Fibroblast of skin of left quadriceps (primary cell): ENCODE measurements at places on chromosomes 12 and 14.

DNA sequence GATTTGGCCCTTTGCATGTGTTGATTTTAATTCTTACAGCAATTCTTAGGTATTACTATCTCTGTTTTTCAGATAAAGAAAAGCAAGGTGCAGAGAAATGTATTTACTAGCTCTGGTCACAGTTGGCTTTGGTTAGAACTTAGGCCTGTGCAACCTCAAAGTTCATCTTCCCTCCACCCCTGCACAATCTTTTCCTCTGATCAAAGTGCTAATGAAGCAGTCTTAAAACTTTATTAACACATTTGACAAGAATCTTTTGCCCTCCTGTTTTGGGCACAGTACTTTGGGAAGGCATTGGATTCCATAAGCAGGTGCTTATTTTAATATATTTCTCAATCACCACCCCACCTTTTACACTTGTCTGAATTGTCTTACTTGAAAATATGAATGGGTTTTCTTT lies 2.7 kb downstream of the IRAK4 start:
- DNase-seq, result no peak

DNA sequence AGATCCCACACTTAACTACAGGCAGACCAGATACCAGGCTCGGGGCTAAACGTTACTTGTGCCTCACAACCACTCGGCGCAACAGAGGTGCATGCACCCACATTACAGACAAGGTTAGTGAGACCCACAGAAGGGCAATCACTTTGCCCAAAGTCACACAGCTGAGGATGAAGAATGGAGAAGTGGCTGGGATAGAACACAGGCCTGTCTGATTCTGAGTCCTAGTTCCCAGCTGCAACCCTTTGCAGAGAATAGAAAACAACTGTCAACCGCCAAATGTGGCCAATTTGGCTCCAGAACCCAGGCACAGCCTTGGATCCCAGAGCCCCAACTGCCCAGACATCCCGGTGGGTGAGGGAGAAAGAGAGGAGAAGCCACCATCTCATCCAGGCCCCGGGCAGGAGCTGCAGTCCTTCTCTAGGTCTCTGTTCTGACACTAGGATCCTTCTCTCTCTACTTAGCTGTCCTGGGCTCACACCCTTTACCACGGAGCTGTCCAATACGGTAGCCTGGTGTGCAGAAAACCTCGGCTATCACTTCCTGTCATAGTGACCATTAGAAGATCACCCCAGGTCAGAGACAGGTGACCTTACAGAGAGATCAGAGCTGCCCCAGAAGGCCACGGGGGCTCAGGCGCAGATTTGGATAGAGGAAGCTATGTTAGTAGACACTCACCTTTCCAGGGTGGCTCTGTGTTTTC lies 59.1 kb downstream of the FAM222A start:
- no peak for DNase-seq

DNA sequence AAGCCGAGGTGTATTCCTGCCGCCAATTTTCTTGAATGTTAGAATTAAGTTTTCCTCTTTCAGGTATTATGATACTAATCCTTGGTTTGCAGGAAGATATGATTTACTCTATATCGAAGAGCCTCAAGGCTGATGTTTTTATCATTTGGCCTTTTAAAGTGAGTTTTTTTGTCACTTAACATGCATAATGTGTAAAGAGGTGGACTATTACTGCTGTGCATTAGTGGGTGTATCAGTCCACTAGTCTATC lies 11.1 kb upstream of the TMPO start:
- no peak for DNase-seq

GRCh38 chr12:13000925-13001774 lies 1.1 kb upstream of the HEBP1 start:
- no peak for DNase-seq

DNA sequence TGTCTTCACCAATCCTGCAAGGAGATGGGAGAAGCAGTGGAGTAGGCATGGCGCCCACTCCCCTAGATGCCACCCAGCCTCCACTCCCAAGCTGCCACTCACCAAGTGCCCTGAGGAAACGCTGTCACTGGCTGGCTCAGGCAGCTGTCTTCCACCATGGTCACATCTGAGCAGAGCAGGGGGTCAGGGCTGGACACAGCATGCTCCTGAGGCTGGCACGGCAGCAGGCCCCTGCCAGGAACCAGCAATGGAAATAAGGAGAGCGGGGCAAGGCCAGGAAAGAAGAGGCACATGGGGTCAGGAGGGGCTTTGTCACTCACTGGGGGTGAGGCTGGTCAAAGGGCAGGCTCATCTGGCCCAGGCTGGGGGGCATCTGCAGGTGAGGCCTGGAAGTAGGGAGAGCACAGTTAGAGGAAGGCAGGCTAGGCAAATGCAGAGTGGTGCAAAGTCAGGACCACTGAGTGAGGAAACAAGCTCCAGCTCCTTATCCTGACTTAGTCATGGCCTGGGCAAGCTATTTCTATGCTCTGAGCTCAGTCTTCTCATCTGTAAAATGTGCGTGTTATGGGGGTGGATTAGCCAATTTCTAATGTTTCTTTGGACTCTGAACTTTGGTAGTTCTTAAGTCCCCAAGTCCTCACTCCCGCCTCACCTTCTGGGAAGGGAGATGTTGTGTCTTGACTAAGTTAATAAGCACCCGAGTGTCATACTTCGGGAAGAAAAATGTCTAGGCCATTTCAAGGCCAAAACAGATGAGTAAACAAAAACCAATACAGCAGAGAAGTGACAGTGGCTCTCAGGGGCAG lies 8.0 kb downstream of the NAB2 start:
- DNase-seq, result no peak

- DNase-seq, result no peak
Observed at GRCh38 chr12:34016361-34016760, 5.9 kb upstream of the ALG10 start.

GRCh38 chr14:59190372-59190771 lies 1.9 kb downstream of the DAAM1 start:
- DNase-seq, result no peak
